ENCODE measurements at places on chromosomes 1 and 21.

- DNase-seq: no peak
These were observed 403 bp downstream of the CCNL2 start for GRCh38 chr1:1398677-1399186.

DNA sequence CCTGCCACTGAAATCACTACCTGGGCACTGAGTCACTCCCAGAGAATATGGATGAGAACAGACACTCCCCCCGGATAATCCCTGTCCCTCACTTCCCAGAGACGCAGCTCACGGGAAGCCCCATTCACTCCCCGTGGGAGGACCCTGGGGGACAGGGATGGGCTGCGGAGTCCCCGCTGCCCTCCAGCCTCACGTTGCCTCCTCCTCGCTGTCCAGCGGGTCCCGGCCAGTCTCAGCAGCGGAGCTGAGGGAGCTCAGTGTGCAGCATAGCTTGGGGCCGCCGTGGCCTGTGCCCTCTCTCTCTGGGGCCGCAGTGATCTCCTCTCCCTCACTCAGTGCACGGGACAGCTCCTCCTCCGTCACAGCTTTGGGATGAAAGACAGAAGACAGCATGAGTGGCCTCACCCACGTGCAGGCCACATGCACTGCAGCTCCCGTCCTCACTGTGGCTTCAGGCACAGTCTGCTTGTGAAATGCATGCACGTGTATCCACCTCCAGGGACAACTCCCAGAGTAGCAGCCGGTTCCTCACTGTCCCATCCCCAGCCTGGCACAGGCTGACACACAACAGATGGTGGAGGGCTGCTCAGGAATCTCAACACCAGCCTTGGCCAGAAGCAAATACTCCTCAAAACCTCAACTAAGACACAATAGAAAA, 7.4 kb downstream of the CFAP410 start:
- DNase-seq: no peak

DNA sequence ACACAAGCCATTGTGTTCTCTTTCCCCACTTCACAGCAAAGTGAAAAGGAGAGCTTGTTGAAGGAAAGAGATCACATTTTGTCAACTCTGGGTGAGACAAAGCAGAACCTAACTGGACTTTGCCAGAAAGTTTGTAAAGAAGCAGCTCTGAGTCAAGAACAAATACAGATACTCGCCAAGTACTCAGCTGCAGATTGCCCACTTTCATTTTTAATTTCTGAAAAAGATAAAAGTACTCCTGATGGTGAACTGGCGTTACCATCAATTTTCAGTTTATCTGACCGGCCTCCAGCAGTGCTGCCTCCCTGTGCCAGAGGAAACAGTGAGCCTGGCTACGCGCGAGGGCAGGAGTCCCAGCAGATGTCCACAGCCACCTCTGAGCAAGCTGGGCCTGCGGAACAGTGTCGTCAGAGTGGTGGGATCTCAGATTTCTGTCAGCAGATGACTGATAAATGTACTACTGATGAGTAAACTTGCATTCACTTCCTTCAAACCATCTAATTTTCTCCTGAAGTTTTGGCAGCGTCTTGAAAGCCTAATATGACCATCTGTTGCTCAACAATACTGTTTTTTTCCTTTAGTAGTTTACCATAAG, 43.7 kb downstream of the BACH1 start:
- DNase-seq: no peak

DNA sequence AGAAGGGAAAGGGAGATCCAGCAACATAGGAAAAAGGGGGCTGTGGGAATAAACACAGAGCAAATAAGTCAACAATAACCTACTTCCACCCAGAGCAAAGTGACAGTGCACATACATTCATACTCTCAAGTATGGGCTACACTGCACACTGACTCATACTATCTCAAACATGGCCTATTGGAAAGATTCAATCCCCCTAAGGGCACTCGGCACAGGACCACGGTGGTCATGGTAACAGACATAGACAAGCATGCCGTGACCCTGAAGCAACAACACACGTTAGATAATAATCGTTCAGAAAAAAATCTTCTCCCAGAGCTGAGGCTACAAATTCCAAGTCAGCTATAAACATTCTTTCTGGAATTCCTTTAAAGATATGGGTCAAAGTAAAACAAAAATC, 16.8 kb upstream of the JAK1 start:
- DNase-seq: no peak

- no peak for DNase-seq
These were observed 46.2 kb downstream of the DDR2 start for GRCh38 chr1:162678439-162678838.

GRCh38 chr21:42833439-42833815, 45.9 kb downstream of the WDR4 start:
- DNase-seq: peak; percentile 68

DNA sequence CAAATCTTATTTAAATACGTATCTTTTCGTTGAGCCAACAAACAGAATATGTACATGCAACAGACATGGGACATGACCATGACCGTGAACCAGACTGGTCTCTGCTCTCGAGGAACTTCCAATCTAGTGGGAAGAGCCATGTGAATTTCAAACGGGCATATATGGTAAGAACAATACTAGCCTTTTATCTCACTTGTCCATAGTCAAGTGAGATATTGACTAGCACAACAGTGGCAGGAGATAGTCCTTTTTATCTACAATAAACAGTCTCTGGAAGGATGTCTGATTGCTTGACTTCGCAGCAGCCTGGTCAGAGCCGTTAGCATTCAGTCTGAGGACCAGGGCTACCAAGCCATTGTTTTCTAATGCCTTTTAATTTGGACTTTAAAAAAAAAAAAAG, 12.6 kb upstream of the PLA2G2C start:
- DNase-seq: no peak

DNA sequence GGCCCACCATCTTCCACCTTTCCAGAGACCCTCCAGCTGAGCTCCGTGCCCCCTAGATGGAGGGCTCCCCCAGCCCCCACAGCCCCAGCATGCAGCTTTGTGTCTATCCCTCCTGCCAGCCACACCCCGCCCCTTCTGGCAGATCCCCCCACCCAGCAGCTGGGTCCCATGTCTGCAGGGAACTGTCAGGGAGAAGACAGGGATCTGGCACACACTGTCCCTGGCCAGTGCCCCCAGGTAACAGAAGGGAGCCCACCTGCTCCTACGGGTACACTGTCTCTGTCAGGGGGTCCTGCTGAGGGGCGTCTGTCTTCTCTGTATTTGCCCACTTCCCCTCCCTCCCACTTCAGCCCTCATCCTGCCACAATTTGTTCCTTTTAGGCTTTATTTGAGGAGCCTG, 11.2 kb upstream of the KIF21B start:
- no peak for DNase-seq

Measured in KBM-7 (cell line).